Forelimb muscle (tissue), 1 donor: ENCODE measurements at places on chromosomes 6 and 20. TPM values are rescaled to one million over a fixed set of nuclear protein-coding genes. Genes with fewer than 3 reads are reported as not detected.
A peak's percentile ranks its signal among the peaks of the same experiment; 100 is the strongest.

DNA sequence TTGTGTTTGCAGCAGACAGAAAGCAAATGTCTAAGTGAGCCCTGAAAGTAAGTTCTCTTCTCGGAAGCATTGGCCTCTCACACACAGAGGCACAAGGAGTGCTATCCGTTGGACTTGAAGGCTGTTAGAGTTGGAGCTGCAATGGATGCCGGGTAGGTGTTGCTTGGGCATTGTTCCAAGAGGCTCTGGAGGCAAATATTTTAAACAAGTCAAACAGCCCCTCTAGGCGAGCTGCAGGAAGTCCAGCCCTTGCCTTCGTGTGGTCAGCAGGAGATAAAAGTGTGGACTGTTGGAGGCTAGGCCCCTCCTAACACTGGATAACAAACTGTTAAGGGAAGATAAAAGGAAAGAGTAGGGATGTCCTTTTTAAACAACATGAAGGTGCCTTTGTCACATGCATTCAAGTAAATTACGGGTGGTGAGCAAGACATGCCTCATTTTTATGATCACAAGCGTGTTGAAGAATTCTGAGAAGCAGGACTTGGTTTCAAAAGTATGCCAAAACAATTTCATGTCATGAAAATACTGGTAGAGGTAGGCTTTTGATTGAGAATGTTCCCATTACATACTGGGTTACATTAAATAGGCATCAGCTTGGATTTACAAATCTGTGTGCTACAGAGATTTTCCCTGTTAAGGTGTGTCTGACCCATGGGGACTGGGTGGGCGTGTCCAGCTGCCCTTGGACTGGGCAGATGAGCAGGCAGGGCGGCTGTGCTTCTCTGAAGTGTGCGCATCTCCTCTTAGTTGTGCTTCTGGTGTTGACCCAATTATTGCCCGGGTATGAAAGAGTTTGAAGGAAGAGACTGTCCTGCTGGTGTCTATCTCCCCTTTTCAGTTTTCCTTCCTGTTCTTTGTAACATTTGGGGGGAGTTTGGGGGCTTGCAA is 57.5 kb downstream of the RREB1 start:
- no peak for DNase-seq

GRCh38 chr6:30646450-30647241 is at the start of gene C6orf136:
Gene C6orf136 (plus strand): TSS chr6:30647133. CDS start chr6:30647232, 99 bp downstream.
- DNase-seq = peak; percentile 80

- no peak for DNase-seq
Measured at GRCh38 chr6:159168536-159169192, 536 bp upstream of the FNDC1 start.

RIPPLY2 gene
- polyA plus RNA-seq = not detected

GRCh38 chr20:52481443-52481842 is 289.9 kb upstream of the ZFP64 start:
- no peak for DNase-seq

DNA sequence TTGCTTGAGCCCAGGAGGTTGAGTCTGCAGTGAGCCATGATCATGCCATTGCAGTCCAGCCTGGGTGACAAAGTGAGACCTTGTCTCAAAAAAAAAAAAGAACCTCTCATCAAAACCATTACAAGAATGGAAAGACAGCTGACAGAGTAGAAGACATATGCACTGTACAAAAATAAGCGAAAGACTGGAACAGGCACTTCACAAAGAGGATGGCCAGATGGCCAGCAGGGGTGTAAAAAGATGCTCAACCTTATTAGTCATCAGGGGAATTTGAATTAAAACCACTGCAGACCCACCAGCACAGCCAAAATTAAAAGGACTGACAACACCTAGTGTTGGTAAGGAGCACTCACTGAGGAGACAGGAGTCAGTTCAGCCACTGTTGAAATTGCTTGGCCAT is 13.5 kb upstream of the TAF4 start:
- no peak for DNase-seq
